Fibroblast of skin of left biceps (primary cell): ENCODE measurements at places on chromosomes 2 and 18.

DNA sequence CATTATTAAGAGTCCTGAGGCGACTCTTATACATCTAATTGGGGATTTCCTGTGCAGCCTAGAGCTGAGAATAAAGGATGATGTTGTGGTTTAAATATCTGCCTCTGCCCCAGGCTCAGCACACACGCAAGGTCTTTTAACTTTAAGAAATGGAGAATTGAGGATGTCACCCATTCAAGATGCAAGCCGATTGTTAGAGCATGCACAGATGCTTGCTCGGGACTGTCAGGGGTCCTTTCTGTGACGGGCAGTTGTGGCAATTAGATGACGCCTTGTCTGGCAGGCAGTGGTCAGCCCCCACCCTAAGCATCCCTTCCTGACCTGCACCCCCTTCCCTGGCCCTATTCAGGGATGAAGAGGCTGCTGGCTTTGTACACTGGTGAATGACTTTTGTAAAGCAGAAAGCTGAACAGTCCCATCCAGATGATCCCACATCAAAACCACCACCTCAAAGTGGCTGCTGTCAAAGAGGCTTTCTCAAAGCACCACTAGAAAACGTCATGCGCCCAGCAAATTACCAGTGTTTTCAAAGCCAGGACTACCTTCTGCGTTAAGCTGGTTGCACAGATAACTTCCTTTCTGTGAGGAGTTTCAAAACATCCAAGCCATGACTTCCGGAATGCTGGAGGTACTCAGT, 23.7 kb downstream of the FAM178B start:
- DNase-seq: no peak

DNA sequence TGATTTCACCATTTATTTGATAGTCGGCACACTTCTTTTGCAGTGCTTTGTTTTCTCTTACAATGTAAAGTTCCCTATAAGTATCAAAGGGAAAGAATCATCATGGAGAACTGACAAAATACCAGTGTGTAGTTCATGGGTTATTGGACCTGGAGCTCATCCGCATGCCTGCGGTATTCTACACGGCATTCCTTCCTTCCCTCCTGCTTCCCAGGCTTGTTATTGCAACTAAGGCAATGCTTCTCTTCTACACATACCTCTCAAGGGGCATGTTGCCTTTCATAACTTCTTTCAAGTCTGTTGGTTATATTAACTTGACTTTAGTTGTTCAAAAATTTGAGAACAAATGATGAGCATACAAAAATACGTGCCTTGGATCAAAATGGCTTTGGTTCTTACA, 24.3 kb upstream of the FAP start:
- DNase-seq: no peak

DNA sequence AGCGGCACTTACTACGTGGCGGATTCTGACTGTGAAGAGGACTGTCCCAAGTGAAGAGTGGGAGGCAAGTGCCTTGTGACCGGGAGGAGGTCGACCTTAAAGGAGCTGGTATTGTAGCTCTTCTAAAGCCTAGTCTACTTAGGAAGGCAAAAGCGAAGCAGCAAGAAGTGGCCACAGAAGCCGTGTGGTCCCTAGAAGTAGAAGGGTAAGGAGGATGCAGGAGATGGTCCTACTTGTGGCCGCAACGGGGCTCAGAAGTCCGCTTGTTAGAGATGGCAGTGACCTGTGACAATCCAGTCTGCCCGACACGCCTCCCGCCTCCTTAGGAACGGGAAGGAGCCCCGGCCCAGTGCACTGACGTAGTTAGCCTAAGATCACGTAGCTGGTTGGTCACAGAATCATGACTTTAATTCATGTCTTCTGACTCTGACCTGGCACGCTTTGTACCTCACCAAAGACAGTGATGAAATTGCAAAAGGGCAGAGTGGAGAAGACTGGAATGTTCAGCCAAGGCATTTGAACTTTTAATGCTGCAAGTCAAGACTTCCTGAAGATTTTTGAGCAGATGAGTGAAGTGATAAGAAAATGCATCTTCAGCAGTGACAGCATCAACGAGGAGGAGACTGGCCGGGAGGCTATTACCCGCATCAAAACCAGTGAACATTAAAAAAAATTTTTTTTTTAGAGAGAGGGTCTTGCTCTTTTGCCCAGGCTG, 749 bp upstream of the EIF2AK3 start:
- peak; percentile 65 for DNase-seq

DNA sequence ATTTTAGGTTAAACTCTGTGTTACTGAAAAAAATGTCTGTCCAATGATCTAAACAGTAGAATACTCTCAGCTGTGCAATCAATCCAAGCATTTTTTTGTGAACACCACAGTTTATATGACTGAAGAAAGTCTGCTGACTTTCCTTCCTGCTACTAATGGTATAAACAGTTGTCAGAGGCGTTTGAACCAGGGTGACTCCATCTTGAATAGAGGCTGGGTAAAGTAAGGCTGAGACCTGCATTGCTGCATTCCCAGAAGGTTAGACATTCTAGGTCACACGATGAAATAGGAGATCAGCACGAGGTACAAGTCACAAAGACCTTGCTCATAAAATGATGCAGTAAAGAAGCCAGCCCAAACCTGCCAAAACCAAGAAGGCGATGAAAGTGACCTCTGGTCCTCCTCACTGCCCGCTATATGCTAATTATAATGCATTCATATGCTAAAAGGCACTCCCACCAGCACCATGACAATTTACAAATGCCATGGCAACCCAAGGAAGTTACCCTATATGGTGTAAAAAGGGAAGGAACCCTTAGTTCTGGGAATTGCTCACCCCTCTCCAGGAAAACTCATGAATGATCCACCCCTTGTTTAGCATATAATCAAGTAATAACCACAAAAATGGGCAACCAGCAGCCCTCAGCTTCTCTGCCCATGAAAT, 31.3 kb downstream of the POU3F3 start:
- DNase-seq: no peak

DNA sequence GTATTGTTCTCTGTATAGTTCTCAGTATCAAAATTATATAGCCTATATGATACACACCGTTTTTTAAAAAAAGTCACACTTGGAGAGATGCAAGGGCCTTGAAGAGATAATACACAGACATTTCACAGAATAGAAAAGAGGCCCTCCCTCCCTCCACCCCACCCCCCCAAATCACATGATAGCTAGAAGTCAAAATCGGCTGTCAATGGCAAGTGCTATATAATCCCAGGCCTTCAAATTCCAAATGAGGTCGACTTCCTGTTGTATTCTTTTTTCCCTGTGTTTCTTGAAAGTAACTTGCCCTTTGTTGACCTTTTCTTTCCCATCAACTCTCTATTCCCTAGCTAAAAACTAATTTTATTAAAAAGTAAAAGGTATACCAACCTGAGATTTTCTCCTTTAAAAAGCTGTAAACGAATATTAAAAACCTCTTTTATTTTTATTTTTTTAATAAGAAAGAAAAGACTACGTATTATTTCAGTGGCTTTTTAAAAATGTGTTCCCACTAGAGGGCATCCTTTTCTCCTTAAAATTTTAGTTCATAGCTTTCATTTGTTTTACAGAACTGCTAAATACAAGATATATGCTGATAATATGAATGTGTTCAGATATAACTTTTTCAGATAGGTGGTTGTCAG, 46.6 kb downstream of the KCMF1 start:
- DNase-seq: no peak

GRCh38 chr2:121258051-121258450, 27.0 kb downstream of the TFCP2L1 start:
- no peak for DNase-seq

GRCh38 chr2:101012054-101012705, 10.1 kb downstream of the RPL31 start:
- no peak for DNase-seq

GRCh38 chr2:10482460-10482859, 34.3 kb upstream of the ODC1 start:
- DNase-seq: no peak

GRCh38 chr2:140079038-140079437, 1298.8 kb upstream of the NXPH2 start:
- no peak for DNase-seq

DNA sequence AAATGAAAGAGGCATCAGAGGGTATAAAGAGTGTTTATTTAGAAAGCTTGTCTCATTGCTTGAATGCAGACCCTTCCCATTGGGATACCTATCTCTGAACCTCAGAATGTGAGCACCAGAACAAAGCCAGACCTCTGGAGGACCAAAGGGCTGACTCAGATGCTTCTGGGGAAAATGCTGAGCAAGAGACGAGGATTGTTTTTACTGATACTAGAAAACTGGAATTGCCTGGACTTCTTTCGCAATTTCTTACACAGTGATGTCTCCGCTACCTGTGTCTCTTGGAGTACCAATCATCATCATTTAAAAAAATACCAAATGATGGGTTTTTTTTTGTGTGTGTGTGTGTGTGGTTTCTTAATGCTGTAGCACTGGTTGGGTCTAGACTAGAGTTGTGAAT, 55.6 kb upstream of the CCDC85A start:
- no peak for DNase-seq

- DNase-seq: no peak
These were observed at the start of gene FNDC4 for GRCh38 chr2:27494944-27495554. FNDC4 (minus strand) TSS chr2:27495200; CDS start chr2:27494679, 521 bp downstream.

GRCh38 chr2:210099940-210100339, 71.3 kb downstream of the KANSL1L start:
- no peak for DNase-seq

GRCh38 chr2:33186937-33187336, 240.2 kb downstream of the LTBP1 start:
- no peak for DNase-seq

DNA sequence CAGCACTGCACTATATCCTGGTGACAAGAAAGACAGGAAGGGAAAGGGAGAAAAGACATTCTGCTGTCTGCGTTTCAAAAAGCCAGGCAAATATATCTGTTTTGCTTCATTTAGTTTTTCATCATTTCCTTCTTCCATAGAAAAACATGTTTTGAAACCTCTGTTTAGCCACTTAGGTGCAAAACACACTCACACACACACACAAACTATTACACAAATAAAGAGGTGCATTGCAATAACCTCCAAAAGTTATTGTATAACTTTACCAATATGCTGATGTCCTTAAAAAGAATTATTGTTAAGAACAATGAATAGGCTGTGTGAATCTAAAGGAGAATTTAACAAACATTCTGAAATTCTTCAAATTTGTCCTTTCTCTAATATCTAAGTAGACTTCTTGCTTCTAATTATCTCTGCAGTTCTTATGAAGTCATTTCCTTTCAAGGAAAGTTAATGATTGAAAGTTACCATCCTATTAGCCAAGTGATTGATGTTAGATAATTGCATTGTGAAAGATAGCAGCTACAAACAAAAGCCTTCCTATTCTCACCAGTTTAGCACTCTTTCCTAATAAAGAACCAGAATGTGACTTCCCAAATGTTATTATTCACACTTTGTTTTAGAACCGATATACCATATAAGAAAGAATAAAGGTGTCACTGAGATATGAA, 516.7 kb downstream of the KCNJ3 start:
- no peak for DNase-seq

- no peak for DNase-seq
These were observed 74.9 kb downstream of the ATP8B1 start for GRCh38 chr18:57727952-57728807.

DNA sequence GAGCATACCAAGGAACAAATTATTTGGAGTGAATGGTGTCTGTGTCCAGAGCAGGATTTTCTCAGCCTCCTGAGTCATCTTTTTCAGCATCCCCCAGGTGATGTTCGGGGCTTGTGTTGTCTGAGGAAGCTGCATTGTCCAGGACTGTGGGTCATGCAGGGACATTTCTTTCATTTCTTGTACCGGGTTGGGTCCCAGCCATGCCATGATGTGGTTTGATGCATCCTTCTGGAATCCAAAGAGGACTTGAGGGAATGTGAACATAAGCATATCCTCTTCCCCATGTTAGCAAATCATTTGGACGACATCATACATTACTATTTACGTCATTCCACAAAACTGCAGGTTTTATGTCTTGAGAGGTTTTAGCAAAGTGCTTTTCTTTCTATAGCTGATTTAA, 797.8 kb downstream of the CCDC85A start:
- peak; percentile 15 for DNase-seq

- DNase-seq: no peak
These were observed 1.1 kb downstream of the IGFBP5 start for GRCh38 chr2:216694082-216694825.

- DNase-seq: no peak
These were observed 62.7 kb upstream of the DOCK10 start for GRCh38 chr2:225104971-225105370.

DNA sequence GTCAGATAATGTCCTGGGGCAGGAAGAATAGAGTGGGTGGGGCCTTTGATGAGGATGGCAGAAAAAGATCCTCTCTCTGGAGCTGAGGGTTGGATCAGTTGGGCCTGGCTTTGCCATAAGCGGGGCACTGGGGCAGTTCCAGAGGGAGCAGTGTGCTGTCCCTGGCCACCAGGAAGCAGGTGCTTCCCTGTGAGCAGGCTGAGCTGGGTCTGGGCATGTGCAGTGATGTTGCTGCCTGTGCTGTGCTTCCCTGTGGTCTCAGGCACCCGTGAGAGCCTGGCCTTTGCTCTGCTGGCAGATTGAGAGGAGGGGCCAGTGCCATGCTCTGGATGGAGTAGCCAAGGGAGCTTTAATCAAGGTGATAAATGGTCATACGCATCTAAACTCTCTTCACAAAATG, 14.6 kb upstream of the NPPC start:
- DNase-seq: no peak

- no peak for DNase-seq
These were observed 10.8 kb upstream of the KIF3C start for GRCh38 chr2:25993049-25993448.

DNA sequence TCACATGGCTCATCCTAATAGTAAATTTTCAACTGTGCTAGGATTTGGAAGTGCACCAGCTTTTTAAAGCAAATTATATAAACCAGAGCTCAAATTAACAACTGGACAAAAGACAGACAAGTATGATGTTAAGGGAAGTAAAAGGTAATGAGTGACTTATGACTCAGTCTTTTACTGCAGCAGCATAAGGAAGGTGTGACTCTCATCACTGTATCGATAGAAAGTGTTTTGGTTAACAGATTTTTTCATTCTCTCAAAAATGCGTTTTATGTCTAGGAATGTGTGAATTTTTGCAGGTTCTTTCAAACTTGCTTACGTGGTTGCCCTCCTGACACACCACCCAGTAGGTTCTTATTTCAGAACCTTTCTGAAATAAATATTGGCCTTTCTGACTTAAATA, 244.2 kb upstream of the BOD1L2 start:
- DNase-seq: no peak

DNA sequence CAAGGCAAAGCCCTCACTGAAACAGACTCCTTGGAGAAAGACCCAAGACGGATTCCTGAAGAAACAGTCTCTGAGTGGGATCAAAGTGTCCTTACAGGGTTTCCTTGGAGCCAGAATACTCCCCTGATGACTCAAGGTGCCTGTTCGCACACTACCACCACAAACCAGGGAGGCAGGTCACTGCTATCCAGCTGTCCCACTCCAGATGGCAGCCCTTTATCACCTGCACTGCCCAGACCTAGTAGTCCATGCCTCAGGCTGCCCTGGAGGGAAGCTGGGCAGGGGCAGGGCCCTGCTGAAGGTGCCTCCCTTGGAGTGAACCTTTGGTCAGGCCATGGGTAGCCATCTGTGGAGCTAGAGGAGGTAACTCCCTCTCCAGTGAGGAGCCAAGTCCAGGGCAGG, 34.1 kb downstream of the TRABD2A start:
- DNase-seq: no peak

- no peak for DNase-seq
These were observed 37.8 kb downstream of the GPR155 start for GRCh38 chr2:174449033-174449432.

GRCh38 chr2:128615571-128615970, 296.9 kb upstream of the HS6ST1 start:
- no peak for DNase-seq
